Activated CD4-positive, alpha-beta T cell treated with anti-CD3 and anti-CD28 coated beads for 24 hours (primary cell): ENCODE measurements at places on chromosomes 7 and 10.

DNA sequence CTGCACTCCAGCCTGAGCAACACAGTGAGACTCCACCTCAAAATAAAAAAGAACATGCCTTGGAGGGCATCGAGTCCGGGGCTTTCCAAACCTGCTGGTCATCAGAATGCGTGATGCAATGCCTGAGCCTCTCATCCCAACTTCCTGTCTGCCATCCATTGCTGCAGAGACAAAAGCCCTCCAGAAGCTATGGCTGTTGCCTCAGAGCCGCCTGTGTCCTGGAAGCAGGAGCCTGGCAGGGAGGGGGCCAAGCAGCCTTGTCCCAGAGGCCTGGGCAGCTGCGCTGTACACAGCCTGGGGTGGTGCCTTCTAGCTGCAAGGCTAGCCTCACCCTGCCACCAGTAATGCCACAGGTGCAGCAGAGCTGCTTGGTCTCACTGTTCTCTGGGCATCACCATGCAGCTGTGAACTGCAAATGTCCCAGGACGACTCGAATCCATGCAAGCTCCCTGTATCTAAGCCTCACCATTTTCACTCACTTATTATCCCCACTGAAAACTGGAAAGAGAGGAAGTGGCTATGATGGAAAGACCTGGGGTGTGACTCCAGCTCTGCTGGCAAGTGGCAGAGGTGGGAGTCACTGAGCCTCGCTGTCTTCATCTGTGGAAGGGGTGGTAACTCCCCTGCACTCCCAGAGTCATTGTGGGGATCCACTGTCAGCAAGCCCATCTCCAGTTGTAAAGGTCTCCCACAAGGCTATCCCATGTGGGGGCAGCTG, 7.0 kb downstream of the ALOX5 start:
- no peak for DNase-seq

- peak; percentile 76 for DNase-seq
These were observed 3.2 kb downstream of the MKX start for GRCh38 chr10:27742195-27743011.

DNA sequence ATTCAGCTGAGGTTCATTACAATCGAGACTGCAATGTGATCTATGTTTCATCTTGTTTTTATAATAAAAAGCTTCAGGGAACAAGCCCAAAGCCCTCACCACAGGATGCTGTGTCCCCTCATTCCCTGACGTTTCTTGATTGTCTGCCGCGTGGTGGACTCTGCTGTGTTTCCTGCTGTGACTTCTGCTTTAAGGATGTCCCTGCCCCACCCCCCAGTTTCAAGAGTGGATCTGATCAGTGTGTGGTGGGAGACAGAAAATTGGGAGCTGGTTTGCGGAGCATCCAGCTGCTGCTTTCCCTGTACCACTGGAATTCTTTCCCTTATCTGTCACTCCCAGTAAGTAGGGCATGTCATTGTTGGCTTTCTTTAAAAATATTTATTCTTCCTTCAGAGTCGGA, 86.2 kb downstream of the CREM start:
- DNase-seq, result no peak

GRCh38 chr10:105656856-105657255, 1015.8 kb downstream of the SORCS3 start:
- no peak for DNase-seq

GRCh38 chr7:105098863-105099515, 85.0 kb downstream of the KMT2E start:
- DNase-seq, result no peak

- no peak for DNase-seq
These were observed 415.1 kb downstream of the GFRA1 start for GRCh38 chr10:115857856-115858255.

GRCh38 chr7:134514663-134515062, 12.7 kb upstream of the AKR1B10 start:
- no peak for DNase-seq

DNA sequence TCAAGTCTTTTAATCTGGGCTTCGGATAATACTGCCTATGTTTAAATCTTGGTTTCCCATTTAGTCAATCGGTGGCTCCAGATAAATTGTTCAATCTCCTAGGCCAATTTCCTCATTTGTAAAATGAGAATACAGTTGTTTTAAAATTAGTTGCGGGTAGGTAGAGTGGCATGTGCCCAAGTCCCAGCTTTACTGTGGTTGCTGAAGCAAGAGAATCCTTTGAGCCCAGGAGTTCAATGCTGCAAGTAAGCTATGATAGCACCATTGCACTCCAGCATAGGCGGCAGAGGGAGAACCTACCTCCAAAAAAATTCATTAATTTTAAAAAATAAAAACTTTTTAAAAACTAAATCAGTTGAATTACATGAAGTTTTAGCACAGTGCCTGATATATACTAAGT, 7.3 kb downstream of the RNF216 start:
- no peak for DNase-seq
